A549 treated with AZD2906 at 1 μM for 4 hours (cell line): ENCODE measurements at places on chromosomes 4 and X. TPM values are rescaled to one million over a fixed set of nuclear protein-coding genes. Genes with fewer than 3 reads are reported as not detected.

The PLP1 gene
- 0.05 TPM in 1 of 5 replicates, not detected in the others for total RNA-seq

The MBNL3 gene
- total RNA-seq: 0.07 to 0.15 TPM in 2 of 5 replicates, not detected in the others

The NHS gene
- 1.8 to 2.6 TPM (median 2.1 TPM) in 5 replicates for total RNA-seq

The FGA gene
- total RNA-seq: 18.5 to 22.7 TPM (median 19.6 TPM) in 5 replicates

The ZCCHC18 gene
- total RNA-seq: 0.02 to 0.24 TPM (median 0.09 TPM) in 4 of 5 replicates, not detected in the other

The S100P gene
- total RNA-seq: 81.1 to 187 TPM (median 178 TPM) in 5 replicates

The OSTC gene
- total RNA-seq: 90.5 to 104 TPM (median 92.7 TPM) in 5 replicates

The ZXDA gene
- total RNA-seq: 1.7 to 1.9 TPM (median 1.8 TPM) in 5 replicates

The FATE1 gene
- 0.17 TPM in 1 of 5 replicates, not detected in the others for total RNA-seq
